ENCODE measurements at places on chromosomes 11 and 22.

DNA sequence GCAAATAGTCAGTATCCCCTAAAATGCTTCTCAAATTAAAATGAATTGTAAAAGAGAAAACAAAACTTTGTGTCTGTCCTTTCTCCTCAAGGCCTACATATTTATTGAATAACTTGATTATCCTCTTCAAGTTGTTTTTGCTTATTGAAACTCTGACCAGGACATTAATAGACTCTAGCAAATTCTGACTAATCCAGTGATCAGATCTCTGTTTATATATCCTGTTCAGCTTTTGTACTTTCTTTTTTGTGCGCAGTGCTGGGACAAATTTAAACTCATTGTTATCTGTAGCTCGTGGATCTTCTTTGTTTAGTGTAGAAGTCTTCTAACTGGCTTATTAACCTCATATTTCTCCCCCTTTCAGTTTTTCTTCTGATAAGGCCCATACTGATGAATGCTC is 139.9 kb upstream of the SORL1-AS1 start:
- DNase-seq = no peak

- peak; percentile 86 for DNase-seq
Measured at GRCh38 chr11:65558002-65558929, at the start of gene LTBP3. Gene LTBP3 (minus strand): TSS chr11:65558359. CDS start chr11:65557959, 400 bp downstream.

DNA sequence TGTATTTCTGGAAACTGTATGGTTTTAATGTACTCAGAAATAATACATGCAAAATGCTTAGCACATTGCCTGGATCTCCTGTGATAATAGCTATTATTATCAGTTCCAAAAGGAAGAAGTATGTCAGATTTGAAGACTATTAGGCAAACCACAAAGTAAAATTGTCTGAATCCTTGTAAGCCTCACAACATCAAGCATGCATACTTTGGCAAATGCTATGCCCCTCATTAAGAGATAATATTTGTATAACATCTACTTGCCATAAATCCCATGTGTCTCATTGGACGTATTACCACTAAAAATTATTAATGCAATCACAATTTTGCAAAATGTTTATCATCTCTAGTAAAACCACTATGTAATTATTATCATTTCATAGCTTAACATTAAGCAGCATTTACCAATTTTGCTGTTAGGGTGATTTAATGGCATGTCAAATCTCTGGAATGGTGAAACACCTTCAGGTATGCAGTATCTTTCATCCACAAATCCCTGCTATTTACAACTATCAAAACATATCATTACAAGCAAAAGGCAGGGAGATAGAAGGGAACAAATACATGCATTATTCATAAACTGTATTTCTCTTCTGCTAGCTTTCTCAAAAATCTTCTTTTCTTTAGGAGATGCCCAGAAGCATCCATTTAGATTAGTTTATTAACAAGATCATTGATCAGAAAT is 974.6 kb upstream of the RAG2 start:
- DNase-seq = no peak

DNA sequence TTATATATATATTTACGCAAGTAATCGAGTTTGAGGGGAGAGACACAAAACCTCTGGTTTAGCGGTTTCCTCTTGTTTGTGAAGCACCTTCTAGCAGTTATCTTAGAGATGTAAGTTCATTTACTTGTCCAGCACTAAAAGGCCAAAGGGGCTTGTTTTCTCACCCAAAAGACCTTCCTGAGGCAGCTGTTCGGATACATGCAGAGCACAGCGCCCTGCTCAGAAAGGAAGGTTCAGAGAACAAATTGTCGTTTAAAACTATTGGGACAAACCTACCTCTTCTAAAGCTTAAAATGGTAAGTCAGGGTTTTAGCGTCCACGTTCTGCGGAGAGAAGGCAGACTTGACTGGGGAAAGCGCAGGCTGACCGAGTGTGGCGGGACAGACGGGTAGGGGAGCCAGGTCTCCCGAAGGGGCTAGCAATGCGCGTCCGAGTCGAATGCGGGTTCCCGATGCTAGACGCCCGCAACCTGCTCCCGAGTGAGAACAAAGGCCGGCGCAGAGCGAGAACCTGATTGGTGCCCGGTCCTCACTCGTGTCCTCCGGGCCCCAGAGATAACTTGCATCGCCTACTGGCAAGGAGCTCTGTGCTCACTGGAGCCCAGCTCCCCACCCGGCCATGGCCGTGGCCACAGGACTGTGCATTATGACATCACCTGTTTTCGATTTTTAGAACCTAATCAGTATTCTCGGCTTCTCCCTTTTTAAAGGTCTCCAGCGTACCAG is 1.0 kb upstream of the SESN3 start:
- DNase-seq = no peak

DNA sequence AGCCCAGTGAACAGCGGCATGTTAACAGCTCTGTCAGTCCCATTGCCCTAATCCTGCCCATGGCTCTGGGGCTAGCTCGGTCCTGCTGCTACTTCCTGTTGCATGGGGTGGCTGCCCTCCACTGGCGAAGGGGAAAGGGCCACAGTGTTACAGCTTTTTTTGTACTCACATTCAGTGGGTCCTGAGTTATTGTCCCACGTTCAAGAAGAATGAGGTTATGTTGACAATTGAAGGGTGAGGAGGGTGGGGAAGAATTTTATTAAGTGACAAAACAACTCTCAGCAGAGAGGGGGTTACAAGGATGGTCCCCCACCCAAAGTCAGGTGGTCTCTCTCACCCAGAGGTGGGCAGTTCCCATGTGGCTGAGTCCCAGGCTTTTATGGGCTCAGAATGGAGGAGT is 17.7 kb upstream of the MS4A7 start:
- DNase-seq = no peak

DNA sequence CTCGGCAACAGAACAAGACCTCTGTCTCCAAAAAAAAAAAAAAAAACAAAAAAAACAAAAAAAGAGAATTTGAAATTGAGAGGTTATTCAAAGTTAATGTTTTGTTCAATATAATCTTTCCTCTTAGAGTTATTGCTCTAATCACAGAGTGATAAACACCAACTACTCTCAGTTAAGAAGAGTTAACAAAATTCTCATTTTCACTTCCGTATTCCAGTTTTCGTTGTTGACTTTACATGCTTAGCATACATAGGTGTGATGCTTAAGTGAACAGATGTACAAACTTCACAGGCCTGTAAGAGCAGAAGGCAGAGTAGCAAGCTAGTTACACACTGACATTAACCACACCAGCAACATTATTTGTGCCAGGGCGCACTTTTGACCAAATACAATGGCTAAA is 12.3 kb downstream of the EIF4ENIF1 start:
- no peak for DNase-seq

DNA sequence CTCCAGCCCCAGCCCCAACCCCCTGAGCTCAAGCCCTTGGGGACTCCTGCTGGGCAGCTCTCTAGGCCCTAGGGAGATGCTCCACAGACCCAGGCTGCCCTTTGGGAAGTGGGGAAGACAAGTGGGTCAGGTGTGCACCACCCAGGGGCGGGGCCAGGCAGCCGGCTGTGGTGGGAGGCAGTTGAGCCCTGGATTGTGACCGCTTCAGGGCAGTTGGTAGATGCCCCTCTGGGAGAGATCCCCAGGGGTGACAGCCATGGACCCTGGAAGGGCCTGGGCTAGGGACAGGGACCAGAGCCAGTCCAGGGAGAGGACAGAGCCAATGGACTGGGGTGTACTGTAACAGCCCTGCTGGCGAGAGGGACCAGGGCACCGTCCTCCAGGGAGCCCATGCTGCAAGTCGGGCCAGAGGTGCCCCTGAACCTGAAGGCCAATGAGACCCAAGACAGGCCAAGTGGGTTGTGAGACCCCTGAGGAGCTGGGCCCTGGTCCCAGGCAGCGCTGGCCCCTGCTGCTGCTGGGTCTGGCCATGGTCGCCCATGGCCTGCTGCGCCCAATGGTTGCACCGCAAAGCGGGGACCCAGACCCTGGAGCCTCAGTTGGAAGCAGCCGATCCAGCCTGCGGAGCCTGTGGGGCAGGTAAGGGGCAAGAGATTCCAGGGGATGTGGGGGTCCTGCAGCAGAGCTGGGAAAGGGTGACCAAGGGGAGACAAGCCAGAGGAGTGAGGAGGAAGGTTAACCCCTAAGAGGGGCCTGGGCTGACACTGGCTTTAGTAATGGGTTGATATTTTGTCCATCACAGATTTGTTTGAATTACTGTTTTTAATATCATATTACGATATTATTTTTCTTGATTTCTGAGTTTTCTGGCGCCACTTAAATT is at the start of gene IGLL5:
Gene IGLL5, plus strand, starts transcription at position 196 of the 883 bp plus-strand sequence. Its CDS starts 238 bp downstream, at position 434.
- DNase-seq = no peak

- no peak for DNase-seq
Measured at GRCh38 chr22:49968831-49969661, 8.5 kb downstream of the PIM3 start.

- DNase-seq = no peak
Measured at GRCh38 chr22:39277142-39277607, 32.4 kb upstream of the PDGFB start.

GRCh38 chr22:48803171-48803947 is 1024.3 kb downstream of the BRD1 start:
- DNase-seq = no peak

GRCh38 chr22:41469218-41469851 is 418 bp downstream of the ACO2 start:
- no peak for DNase-seq

GRCh38 chr11:113204280-113204679 is 110.1 kb upstream of the TTC12 start:
- peak; percentile 57 for DNase-seq

DNA sequence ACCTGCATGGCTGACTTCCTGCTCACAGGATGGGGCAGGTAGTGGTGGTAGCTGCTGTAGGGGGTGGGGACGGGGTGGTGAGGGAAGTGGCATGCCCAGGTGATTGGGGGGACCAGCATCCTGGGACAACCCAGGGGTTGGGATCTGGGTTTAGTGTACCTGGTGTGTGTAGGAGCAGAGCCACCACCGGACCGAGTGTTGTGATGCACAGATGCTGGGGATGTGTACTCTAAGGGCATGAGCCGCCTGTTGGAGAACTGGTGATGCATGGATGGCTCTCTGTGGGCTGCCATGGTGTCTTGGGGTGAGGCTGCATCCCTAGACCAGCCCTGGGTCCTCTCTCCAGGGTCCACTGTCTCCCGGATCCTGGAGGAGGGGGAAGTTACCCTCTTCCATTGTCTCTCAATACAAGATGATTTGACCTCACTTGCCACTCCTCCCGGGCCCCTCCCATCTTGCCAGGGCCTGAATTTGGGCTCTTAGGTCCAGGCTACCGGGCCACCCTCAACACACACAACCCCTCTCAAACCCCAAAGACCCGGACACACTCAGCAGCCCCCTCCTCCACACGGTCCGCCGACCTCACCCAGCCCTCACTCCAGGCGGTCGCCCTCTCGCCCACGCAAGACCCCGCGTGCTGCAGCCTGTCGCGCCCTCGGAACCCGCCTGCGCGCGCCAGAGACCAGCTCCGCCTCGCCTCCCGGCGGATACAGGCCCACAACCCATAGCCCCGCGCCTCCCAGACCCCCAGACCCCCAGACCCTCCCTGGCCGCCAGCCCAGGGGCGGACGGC is 619 bp downstream of the LRRC75B start:
- DNase-seq = no peak

DNA sequence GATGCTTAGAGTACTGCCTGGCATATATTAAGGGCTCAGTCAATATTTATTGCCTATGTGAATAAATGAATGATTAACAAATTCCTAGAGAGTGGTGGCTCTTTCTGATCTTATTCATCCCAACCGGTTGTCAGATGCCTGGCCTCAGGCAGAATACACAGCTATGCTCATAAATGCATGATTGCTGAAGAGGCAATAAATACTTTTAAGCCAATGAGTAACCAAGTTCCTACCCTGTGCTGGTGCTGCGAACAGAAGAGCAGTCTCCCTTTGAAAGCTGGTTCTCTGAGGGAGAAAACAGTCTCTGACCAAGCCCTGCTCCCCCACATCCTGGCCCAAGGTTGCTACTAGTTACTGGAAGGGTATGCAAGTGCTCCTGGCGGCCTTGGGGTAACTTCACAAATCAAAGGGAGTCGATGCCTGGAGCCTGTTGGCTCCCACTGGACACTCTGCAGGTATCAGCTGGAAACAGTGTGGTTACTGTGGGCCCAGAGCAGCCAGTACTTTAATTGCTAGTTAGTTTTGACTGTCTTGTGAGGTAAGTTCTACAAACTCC is 2.8 kb downstream of the USH1C start:
- DNase-seq = no peak

DNA sequence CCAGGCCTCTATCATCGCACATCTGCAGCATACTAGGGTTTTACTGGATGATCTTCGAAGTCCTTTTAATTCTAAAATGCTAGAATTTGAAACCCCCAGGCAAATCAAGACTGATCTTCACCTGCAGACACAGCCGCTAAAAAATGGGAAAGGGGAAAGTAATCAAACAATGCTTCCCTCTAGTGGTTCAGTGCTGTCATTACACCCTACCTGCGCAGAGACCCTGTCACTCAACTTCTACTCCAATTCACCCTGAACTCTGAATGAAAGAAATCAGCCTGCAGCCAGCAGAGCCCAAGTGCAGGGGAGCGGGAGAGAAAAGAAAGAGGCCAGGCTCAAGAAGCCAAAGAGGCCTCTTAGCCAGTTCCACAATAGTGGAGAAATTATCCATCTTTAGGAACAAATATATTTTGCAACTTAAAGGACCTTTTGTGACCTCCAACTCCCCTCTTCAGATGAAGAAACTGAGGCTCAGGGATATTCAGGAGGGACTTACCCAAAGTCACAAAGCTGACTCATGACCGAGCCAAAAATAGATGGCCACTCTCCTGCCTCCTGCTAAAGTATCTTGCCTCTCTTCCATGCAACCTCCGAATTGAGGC is 33.0 kb downstream of the SERGEF start:
- peak; percentile 69 for DNase-seq

DNA sequence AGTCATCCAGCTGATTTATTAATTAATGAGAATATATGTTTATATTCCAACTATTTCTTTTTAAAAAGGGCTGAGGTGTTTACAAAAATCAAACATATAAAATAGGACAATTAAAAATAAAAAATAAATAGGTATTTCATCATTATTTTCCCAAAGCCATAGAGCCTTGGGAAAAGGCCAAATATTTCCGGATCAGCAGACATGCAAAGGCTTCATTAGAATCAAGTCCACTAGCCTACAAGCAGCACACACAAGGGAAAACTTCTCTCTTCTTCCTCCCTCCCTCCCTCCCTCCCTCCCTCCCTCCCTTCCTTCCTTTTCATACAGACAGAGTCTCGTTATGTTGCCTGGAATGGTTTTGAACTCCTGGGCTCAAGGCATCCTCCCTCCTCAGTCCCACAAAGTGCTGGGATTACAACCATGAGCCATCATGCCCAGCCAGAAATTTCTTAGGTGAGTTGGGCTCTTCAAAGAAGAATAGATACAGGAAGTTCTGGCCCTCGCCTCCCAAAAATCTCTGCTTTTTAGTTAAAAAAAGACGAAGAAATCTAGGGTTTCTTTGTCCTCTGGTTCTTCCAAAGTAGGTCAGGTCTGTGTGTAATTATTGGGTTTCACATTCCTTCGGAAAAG is 121.2 kb downstream of the SIK3 start:
- no peak for DNase-seq

Measured in urothelium cell line (cell line).